Caki2 (cell line): ENCODE measurements at places on chromosomes 12 and 14. TPM values are rescaled to one million over a fixed set of nuclear protein-coding genes. Genes with fewer than 3 reads are reported as not detected.
A peak's percentile ranks its signal among the peaks of the same experiment; 100 is the strongest.

SOX5 gene
- total RNA-seq, result not detected in 2 replicates

PMEL gene
- total RNA-seq, result 10.4 and 27.5 TPM in 2 replicates

SERPINA5 gene
- 0.03 TPM in 1 of 2 replicates, not detected in the other for total RNA-seq

LIN52 gene
- 8.6 and 17.6 TPM in 2 replicates for total RNA-seq

RASAL1 gene
- total RNA-seq, result 29.3 and 65.1 TPM in 2 replicates

PRPH gene
- 7.8 TPM in 1 of 2 replicates, not detected in the other for total RNA-seq

DNA sequence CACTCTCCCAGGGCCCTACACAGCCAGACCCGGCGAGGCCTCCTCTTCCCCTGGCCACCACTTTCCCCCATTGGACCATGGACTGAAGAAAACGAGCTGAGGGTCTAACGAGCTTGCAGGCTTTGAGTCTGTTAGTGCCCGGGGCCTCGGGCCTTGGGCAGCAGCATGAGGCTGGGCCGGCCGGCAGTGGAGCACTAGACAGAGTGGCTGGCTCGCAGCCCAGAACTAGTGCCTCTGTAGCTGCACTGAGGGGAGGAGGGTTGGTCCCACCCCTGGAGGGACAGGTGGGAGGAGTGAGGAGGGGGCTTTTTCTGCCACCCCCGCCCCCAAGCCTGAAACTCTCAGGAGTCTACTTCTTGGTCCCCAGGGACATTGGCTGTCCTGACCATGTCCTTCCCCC lies 38.7 kb downstream of the SLC6A12 start:
- DNase-seq, result no peak

GRCh38 chr12:6312529-6313325 lies 2.2 kb downstream of the PLEKHG6 start:
- DNase-seq, result peak; percentile 93

- DNase-seq, result no peak
Observed at GRCh38 chr12:76177821-76178220, 93.3 kb upstream of the NAP1L1 start.

DNA sequence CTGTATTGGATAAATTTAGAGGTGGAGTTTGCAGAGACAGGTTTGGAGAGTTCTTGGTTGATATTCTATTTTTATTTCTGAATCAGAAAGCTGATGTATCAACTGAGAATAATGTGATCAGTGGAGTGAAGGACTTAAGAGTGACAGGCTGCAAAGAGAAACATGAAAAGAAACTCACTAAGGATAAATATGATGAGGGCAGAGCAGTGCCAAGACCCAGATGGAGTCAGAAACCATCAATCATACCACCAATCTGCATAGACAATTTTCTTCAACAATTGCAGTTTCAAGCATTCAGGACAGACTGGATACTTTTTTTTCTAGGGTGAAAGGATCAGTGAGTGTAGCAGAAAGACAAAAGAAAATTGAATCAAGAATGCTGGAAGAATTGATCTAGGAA lies 226.7 kb upstream of the NAV3 start:
- no peak for DNase-seq

- no peak for DNase-seq
Observed at GRCh38 chr12:124185971-124186686, 108.8 kb upstream of the RFLNA start.

- DNase-seq, result no peak
Observed at GRCh38 chr14:75522224-75522982, at the start of gene BATF. Gene BATF, plus strand, starts transcription at chr14:75522469. Its CDS starts 214 bp downstream, at chr14:75522683.

- no peak for DNase-seq
Observed at GRCh38 chr12:8648576-8649205, 13.9 kb downstream of the MFAP5 start.

DNA sequence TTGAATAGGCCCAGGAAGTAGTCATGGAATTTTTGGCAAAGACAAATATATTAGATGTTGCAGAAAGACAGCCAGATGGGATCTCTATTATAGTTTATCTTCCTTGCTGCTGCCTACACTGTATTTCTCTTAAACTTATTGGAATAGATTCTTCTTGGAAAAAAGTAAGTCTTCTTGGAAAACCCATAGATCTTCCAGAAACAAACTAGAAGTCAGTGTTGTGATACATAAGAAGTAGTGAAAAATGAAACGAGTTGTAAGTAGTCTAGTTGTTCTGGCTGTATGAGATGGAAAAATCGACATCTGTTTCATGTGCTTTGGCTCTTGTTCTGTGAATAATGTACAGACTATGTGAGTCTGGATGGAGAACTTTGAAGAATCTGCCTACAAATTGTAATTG lies 29.0 kb downstream of the GLIPR1L2 start:
- DNase-seq, result no peak

- no peak for DNase-seq
Observed at GRCh38 chr12:27024291-27024690, 1.9 kb downstream of the MED21 start.

- no peak for DNase-seq
Observed at GRCh38 chr14:102075155-102075554, 11.7 kb downstream of the HSP90AA1 start.

GRCh38 chr12:89016970-89017778 lies 335.1 kb downstream of the DUSP6 start:
- DNase-seq, result peak; percentile 60

- DNase-seq, result no peak
Observed at GRCh38 chr12:104182144-104182543, 33.4 kb upstream of the TXNRD1 start.

- no peak for DNase-seq
Observed at GRCh38 chr14:38762845-38763244, 340.2 kb downstream of the SEC23A start.

GRCh38 chr12:50924131-50924438 lies 28.3 kb upstream of the HIGD1C start:
- no peak for DNase-seq

- no peak for DNase-seq
Observed at GRCh38 chr12:87344699-87345098, 684.5 kb downstream of the C12orf50 start.

GRCh38 chr12:130164936-130165335 lies 2.7 kb downstream of the FZD10 start:
- DNase-seq, result no peak

- no peak for DNase-seq
Observed at GRCh38 chr12:9273276-9273675, 65.1 kb upstream of the PZP start.
